ENCODE measurements at places on chromosomes 1 and 21.

DNA sequence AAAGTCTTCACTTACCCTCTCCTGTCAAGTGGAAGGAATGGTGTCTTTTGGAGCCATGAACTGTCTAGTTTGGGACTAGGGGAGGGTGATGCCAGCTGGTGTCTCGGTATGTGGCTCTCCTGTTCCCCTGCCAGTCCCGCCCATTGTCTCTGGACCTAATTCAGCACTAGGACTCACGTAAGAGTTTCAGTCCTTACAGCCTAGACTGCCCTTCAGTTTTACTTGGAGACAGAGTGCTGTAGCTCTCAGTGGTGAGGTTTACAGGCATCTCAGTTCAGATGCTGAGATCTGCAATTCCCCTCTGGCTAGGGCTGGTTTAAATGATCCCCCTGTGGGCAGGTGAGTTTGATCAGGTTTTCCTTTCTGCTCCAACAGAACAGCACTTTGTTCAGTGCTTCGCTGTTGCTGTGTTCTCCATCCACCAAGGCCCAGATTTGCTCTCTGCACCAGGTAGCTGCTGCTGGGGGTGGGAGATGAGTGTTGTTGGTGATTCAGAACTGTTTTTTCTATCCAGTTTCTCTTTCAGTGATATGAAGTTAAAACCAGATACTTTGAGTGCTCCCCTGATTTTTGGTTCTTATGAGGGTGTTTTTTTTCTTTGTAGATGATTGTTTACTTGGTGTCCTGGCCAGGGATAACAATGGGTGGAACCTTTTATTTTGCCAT lies 198.3 kb upstream of the RNPC3 start:
- H3K4me1 ChIP-seq: no peaks in the 10 kb centered on the region
- no peaks in the 10 kb centered on the region for H3K36me3 ChIP-seq
- H3K27ac ChIP-seq: no peak overlapping the region
- no peak for DNase-seq
- H3K27me3 ChIP-seq: no peaks in the 10 kb centered on the region

GRCh38 chr1:37890378-37891014 lies 31.1 kb upstream of the MTF1 start:
- H3K4me3 ChIP-seq: no peak overlapping the region
- peaks cover 5% of the 10 kb centered on the region for H3K36me3 ChIP-seq
- H3K27ac ChIP-seq: no peak overlapping the region
- no peaks in the 10 kb centered on the region for H3K4me1 ChIP-seq

DNA sequence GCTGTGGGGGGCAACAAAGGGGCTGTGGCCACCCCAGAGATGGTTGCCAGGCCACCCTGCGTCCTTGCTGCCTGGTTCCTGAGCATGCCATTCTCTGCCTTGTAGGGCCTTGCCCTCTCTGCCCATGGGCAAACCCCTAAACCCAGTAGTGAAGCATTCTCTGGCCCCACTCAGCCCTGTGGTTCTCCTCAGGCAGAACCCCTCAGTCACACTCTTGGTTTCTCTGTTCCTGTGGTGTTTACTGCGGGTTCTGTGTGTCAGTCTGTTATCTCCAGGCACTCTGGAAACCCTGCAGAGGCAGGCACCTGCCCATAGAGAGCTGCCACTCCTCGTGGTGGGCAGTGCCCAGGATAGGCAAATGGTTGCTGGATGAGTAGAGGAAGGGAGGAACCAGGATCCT lies 41.1 kb upstream of the IL19 start:
- peaks cover 19% of the 10 kb centered on the region for H3K4me1 ChIP-seq
- no peak overlapping the region for H3K27ac ChIP-seq
- no peak overlapping the region for H3K4me3 ChIP-seq
- H3K27me3 ChIP-seq: no peaks in the 10 kb centered on the region
- peaks cover 61% of the 10 kb centered on the region for H3K36me3 ChIP-seq
- DNase-seq: no peak

GRCh38 chr1:181016563-181016962 lies 6.1 kb downstream of the STX6 start:
- H3K27me3 ChIP-seq: no peaks in the 10 kb centered on the region
- no peak for DNase-seq
- peaks cover 16% of the 10 kb centered on the region for H3K4me1 ChIP-seq

DNA sequence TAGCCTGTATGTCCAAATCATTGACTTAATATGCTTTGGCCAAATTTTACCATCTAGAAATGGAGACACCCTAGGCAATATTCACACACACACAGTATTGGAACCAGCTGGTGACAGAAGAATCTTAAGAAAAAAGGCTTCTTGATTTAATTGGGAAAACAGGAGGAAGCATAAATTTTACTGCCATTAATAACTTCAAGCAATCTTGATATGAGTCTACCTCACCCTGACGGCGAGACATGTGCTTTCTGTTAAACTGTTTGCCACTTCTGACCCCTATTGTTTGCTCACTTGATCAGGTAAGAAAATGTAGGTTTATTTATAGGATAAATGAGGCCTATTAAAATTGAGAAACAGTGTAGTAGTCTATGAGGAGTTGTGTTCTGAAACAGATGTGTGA lies 73.2 kb downstream of the KIFAP3 start:
- H3K4me3 ChIP-seq: no peak overlapping the region
- no peak for DNase-seq

GRCh38 chr1:185096531-185096930 lies 51.2 kb downstream of the RNF2 start:
- H3K4me1 ChIP-seq: no peaks in the 10 kb centered on the region
- no peaks in the 10 kb centered on the region for H3K27me3 ChIP-seq
- no peak overlapping the region for H3K27ac ChIP-seq
- peaks cover 74% of the 10 kb centered on the region for H3K36me3 ChIP-seq
- no peak overlapping the region for H3K4me3 ChIP-seq

- no peaks in the 10 kb centered on the region for H3K36me3 ChIP-seq
- no peak for DNase-seq
- H3K4me1 ChIP-seq: no peaks in the 10 kb centered on the region
- no peak overlapping the region for H3K4me3 ChIP-seq
Measured at GRCh38 chr21:31803039-31804007, 69.5 kb upstream of the HUNK start.

GRCh38 chr1:201427963-201428362 lies 6.4 kb upstream of the TNNI1 start:
- no peaks in the 10 kb centered on the region for H3K4me1 ChIP-seq
- H3K36me3 ChIP-seq: no peaks in the 10 kb centered on the region
- H3K4me3 ChIP-seq: no peak overlapping the region
- H3K27ac ChIP-seq: no peak overlapping the region
- DNase-seq: no peak
- H3K27me3 ChIP-seq: no peaks in the 10 kb centered on the region

DNA sequence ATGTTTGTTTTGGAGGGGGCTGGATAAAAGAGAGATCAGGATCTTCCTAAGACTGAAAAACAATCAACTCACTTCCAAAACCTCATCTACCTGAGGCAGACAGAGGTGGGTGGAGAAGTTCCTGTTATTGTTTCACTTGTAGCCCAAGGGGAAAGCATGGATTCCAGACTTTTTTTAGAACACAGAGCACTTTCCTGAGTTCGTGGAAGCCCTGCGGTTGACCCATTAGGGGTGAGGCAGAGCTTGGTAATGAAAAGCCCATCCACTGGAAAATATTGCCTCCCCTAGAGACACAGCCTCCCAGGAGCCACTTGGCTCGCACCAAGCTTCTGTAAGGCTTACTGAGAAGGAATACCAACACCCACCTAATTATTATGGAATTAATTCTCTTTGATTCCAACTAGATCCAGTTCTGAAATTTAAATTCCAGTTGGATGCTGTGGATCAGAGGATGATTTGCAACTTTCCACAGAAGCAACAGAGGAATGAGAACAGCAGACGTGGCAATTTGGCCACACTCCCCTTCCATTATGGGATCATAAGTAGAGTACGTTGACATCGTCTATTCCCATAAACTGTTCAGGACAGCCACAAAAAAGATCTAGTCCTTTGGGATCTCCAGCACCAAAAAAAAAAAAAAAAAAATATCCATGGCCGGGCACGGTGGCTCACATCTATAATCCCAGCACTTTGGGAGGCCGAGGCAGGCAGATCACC lies 4.1 kb upstream of the PEF1 start:
- peaks cover 9% of the 10 kb centered on the region for H3K4me1 ChIP-seq
- H3K36me3 ChIP-seq: no peaks in the 10 kb centered on the region
- DNase-seq: no peak
- no peak overlapping the region for H3K27ac ChIP-seq
- H3K4me3 ChIP-seq: no peak overlapping the region
- no peaks in the 10 kb centered on the region for H3K27me3 ChIP-seq

- H3K4me3 ChIP-seq: no peak overlapping the region
- no peaks in the 10 kb centered on the region for H3K36me3 ChIP-seq
- no peak overlapping the region for H3K27ac ChIP-seq
- H3K27me3 ChIP-seq: no peaks in the 10 kb centered on the region
Measured at GRCh38 chr1:225442123-225442505, 14.3 kb upstream of the LBR start.

GRCh38 chr1:151371370-151372057 lies 991 bp downstream of the SELENBP1 start:
- no peaks in the 10 kb centered on the region for H3K36me3 ChIP-seq
- no peaks in the 10 kb centered on the region for H3K4me1 ChIP-seq
- no peaks in the 10 kb centered on the region for H3K27me3 ChIP-seq
- peak; percentile 72 for DNase-seq
- H3K4me3 ChIP-seq: peak overlapping the region; percentile 34
- H3K27ac ChIP-seq: peak overlapping the region; percentile 49

- no peak for DNase-seq
- no peak overlapping the region for H3K27ac ChIP-seq
- no peaks in the 10 kb centered on the region for H3K36me3 ChIP-seq
- no peak overlapping the region for H3K4me3 ChIP-seq
- peaks cover 10% of the 10 kb centered on the region for H3K27me3 ChIP-seq
Measured at GRCh38 chr1:24298606-24299005, 20.6 kb upstream of the GRHL3 start.

- no peaks in the 10 kb centered on the region for H3K36me3 ChIP-seq
- H3K4me3 ChIP-seq: no peak overlapping the region
- H3K4me1 ChIP-seq: no peaks in the 10 kb centered on the region
- H3K27ac ChIP-seq: no peak overlapping the region
- H3K27me3 ChIP-seq: no peaks in the 10 kb centered on the region
Measured at GRCh38 chr1:28359592-28360239, 9.8 kb upstream of the PHACTR4 start.

DNA sequence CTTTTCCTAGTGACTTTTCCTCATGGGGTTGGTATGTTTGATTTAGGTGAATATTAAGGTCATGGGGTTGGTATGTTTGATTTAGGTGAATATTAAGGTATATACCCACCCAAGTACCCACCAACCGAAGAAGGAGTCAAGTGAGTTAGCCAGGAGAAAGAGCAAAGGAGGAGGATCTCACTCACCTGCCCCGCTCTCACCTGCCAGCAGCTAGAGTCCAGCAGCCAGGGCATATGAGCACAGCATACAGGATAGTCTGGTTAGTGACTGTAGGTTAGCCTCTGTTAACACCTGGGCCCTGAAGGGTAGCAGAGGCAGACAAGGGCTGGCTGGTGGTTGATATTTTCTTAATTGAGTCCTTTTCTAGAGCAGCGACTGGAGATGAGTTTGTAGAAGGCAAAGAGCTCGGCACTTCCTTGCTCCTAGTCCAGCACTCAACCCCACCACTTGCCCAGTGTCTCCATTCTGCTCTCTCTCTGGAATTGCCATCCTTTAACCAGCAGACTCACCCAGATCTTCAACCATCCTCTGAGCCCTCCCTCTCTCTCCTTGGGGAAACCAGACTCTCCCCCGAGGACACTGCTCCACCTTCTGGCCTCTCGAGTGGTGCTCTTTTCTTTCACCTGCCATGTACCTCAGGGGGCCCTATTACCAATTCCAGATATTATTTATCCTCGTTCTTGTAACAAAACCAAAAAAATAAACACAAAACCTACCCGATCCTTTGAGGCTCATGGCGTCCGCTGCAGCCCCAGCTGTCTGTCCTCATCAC lies 16.3 kb upstream of the DESI2 start:
- no peak overlapping the region for H3K4me3 ChIP-seq
- no peak for DNase-seq
- H3K4me1 ChIP-seq: no peaks in the 10 kb centered on the region
- H3K27ac ChIP-seq: no peak overlapping the region
- no peaks in the 10 kb centered on the region for H3K36me3 ChIP-seq

DNA sequence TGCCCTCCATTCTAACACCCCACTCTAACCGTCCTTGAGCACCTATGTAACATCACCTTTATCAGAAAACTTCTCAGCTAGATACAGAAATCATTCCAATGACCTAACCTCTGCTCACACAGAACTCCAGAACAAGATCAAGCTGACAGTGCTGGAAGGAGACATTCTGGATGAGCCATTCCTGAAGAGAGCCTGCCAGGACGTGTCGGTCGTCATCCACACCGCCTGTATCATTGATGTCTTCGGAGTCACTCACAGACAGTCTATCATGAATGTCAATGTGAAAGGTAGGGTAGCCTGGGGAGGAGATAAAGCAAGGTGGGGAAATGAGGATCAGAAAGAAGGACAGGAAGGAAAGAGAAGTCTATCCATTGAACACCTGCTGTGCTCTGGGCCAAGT lies 27.8 kb downstream of the HSD3B2 start:
- no peak for DNase-seq
- no peak overlapping the region for H3K27ac ChIP-seq
- H3K4me1 ChIP-seq: no peaks in the 10 kb centered on the region

DNA sequence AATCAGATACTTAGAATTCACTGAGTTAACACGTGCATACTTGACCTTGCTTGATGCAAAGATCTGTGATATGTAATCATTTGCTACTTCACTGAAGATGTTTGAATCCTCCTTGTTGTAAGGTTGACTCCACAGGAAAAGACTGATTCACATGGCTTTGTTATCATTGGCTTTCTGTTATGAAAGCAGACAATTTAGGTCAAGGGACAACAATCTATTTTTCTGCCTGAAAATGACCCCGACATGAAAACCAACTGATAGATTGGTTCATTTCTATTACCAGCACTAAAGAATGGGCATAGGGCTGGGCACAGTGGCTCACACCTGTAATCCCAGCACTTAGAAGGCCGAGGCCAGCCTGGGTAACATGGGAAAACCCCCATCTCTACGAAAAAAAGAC lies 546.9 kb downstream of the SMYD3 start:
- no peaks in the 10 kb centered on the region for H3K27me3 ChIP-seq
- no peaks in the 10 kb centered on the region for H3K36me3 ChIP-seq
- no peak overlapping the region for H3K4me3 ChIP-seq
- no peak overlapping the region for H3K27ac ChIP-seq
- DNase-seq: no peak

DNA sequence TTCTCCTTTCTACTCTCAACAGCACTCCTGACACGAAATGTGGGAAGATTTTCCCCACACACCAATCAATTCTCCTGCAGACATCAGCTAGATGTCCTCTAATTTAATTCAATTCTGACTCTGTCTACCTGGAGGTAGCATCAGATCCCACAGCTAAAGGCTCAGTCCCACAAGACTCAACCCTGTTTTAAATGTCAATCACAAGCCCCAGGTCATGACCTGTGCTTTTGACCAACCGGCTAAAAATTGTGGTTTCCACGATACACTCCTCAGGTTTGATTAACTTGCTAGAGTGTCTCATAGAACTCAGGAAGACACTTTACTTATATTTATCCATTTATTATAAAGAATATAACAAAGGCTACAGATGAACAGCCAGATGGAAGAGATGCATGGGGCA lies 27.4 kb downstream of the IL23R start:
- no peaks in the 10 kb centered on the region for H3K27me3 ChIP-seq
- no peak for DNase-seq
- no peaks in the 10 kb centered on the region for H3K4me1 ChIP-seq
- no peak overlapping the region for H3K27ac ChIP-seq

GRCh38 chr1:206797534-206798383 lies 25.5 kb upstream of the IL10 start:
- no peak overlapping the region for H3K27ac ChIP-seq
- H3K36me3 ChIP-seq: no peaks in the 10 kb centered on the region
- H3K4me3 ChIP-seq: no peak overlapping the region
- no peaks in the 10 kb centered on the region for H3K4me1 ChIP-seq
- DNase-seq: no peak

GRCh38 chr1:27774654-27775053 lies 1.6 kb downstream of the STX12 start:
- peaks cover 14% of the 10 kb centered on the region for H3K36me3 ChIP-seq
- H3K4me3 ChIP-seq: peak overlapping the region; percentile 82
- DNase-seq: no peak
- no peaks in the 10 kb centered on the region for H3K4me1 ChIP-seq
- peak overlapping the region; percentile 93 for H3K27ac ChIP-seq

All from tibial nerve (tissue), 4 donors.